AG20443 (cell line): ENCODE measurements at places on chromosomes 7 and 10.

DNA sequence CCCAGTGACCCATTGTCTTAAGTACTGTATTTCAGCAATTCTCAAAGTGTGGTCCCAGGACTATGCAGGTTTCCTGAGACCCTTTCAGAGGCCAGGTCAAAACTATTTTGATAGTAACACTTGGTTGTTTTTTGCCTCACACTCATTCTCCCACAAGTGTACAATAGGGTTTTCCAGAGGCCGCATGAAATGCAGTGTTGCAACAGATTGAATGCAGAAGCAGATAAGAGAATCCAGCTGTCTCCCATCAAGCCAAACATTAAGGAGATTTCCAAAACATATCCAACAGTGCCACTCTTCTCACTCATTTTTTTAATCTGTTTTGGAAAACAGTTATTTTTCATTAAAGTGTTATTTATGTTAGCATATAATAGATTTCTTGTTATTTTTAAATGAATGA is 20.0 kb downstream of the VKORC1L1 start:
- DNase-seq, result no peak

DNA sequence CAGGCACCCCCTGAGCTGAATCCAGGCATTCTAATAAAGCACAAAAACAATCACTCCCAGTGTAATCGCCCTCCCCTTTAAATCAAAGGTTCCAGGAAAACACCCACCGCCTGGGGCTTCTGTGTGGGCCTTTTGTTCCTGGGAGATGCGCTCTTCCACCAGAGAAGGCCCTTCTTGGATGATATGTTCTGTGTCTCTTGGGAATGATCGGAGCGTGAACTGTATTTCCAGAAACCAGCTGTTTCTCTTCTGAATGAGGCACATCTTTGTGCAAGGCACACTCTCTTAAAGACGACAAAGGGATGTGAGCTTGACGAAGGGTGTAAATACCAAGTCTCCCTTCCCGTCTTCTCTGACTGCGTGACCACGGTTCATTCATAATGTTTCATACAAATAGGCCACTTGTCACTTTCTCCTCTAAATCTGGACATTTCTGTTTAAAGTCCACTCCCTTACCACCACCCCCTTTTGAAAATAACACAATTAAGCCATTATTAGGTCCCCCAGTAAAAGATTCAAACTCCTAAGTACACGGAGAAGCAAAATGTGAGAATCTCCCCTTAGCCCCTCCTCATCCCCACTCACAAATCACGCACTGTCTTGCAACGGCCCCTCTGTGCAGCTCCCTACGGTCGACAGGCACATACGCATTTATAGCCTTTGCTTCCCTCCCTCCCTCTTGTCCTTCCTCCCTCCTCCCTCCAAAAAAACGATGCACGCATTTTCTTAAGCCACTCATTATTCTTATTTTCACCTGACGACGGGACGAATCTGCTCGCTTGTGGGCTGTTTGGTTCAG is 45.6 kb upstream of the ENO4 start:
- DNase-seq, result no peak

- DNase-seq, result no peak
Measured at GRCh38 chr10:115982526-115982925, 290.5 kb downstream of the GFRA1 start.

- no peak for DNase-seq
Measured at GRCh38 chr7:89695241-89695640, 459.0 kb upstream of the STEAP1 start.

DNA sequence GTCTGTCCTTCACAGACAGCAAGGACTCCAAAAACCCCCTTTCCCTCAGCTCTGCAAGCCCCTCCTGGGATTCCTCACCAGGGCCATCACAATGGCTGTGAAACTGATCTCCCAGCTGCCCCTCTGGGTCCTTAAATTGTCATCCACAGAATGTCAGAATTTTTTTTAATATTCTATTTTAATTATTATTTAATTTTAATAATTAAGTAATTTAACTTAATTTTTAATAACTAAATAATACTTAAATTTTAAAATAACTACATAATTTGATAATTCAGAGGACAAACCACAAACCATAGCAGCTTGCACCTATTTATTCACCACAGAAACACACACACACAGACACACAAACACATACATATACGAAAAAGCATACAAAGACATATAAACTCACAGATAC is 565.8 kb upstream of the COBL start:
- DNase-seq, result no peak

DNA sequence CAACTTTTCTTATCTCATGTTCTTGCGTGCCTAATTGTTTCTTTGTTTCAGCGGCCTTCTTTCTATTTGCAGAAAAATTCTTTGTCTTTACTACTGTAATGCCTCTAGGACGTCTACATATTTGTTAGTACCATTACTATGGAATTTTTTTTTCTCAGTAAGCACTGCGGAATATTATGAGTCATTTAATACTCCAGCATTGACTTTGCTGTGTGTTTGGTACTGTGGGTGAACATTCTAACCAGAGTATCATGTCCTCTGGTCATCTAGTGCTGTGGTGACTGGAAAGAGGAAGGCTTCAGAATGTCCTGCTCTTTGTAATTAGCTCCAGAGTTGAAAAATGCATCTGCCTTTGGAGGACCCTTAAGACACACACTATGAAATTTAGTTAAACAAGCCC is 58.5 kb upstream of the FERD3L start:
- no peak for DNase-seq

- DNase-seq, result peak; percentile 74
Measured at GRCh38 chr7:137937202-137937560, 64.7 kb downstream of the CREB3L2 start.

DNA sequence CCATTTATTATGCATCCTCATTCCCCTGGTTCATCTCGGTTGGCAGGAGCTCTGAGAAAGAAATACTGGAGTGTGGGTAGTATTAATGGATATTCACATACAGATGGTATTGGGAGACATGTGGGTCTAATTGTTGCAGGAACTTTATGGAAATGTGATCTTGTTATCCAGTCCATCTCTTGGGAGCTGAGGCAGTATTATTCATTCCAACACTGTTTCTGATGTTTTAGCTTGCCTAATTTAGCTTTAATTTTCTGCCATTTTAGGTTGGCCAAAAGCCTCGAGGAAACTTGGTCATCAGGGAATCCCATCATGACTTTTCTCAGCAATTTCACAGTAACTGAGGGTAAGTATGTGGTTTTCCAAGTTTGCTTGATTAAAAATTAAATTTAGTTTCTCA is 125.7 kb downstream of the ABCA13 start:
- no peak for DNase-seq

- DNase-seq, result no peak
Measured at GRCh38 chr7:87645446-87645845, 17.2 kb downstream of the RUNDC3B start.

DNA sequence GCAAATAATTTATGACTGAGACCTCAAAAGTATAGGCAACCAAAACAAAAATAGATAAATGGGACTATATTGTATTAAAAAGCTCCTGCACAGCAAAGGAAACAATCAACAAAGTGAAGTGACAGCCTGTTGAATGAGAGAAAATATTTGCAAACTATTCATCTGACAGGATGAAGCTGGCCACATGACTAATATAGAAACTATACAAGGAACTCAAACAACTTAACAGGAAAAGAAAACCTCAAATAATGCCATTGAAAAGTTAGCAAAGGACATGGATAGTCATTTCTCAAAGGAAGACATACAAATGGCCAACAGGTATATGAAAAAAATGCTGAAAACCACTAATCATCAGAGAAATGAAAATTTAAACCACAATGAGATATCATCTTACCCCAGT is 245.1 kb downstream of the STK31 start:
- no peak for DNase-seq

GRCh38 chr10:96290368-96291133 is 13.7 kb upstream of the DNTT start:
- no peak for DNase-seq
